Pericardium fibroblast (primary cell): ENCODE measurements at places on chromosomes 13 and 19. TPM values are rescaled to one million over a fixed set of nuclear protein-coding genes. Genes with fewer than 3 reads are reported as not detected.

The SLC27A1 gene
- total RNA-seq, result 28.0 and 29.8 TPM in 2 replicates

The GAPDHS gene
- not detected in 2 replicates for total RNA-seq

The CYP4F3 gene
- total RNA-seq, result not detected in 2 replicates

The ALKBH6 gene
- total RNA-seq, result 20.9 and 23.7 TPM in 2 replicates

The ZSWIM9 gene
- 0.82 and 1.5 TPM in 2 replicates for total RNA-seq

The PNMA8A gene
- 1.9 and 2.5 TPM in 2 replicates for total RNA-seq

The PCSK4 gene
- 0.12 and 1.0 TPM in 2 replicates for total RNA-seq

The GIPR gene
- total RNA-seq, result 0.12 TPM in 1 of 2 replicates, not detected in the other
